ENCODE measurements at places on chromosomes 7 and 10. TPM values are rescaled to one million over a fixed set of nuclear protein-coding genes. Genes with fewer than 3 reads are reported as not detected.

Gene NKX2-3
- total RNA-seq = not detected

Gene AMPH
- 0.22 TPM for total RNA-seq

Gene NPM3
- 55.8 TPM for total RNA-seq

Gene SFTPA1
- total RNA-seq = not detected

Gene TAF5
- total RNA-seq = 7.7 TPM

Gene AOAH
- not detected for total RNA-seq

Gene FMC1
- total RNA-seq = 9.6 TPM

Gene VAX1
- total RNA-seq = not detected

Gene GIMAP1
- total RNA-seq = not detected

Gene CHAT
- not detected for total RNA-seq

Gene LIPF
- not detected for total RNA-seq

Gene SMURF1
- total RNA-seq = 28.4 TPM

Gene IFIT1B
- total RNA-seq = not detected

Gene ABCC2
- total RNA-seq = 1.0 TPM

Gene NPS
- total RNA-seq = not detected

Gene OPALIN
- total RNA-seq = not detected

Gene RARRES2
- 35.2 TPM for total RNA-seq

Gene BEND7
- 1.0 TPM for total RNA-seq

Gene TRPV6
- total RNA-seq = not detected

Gene CCDC3
- total RNA-seq = under 0.01 TPM

Gene HYAL4
- 1.3 TPM for total RNA-seq

Gene OGDHL
- 0.14 TPM for total RNA-seq

Gene FIS1
- 97.4 TPM for total RNA-seq

Gene ARHGEF35
- total RNA-seq = 1.1 TPM

Gene SEM1
- total RNA-seq = 35.2 TPM

Gene GIMAP4
- total RNA-seq = 0.14 TPM

Gene SFR1
- total RNA-seq = 15.3 TPM

Gene UMAD1
- total RNA-seq = 13.5 TPM

Gene PALD1
- total RNA-seq = under 0.01 TPM

All from placental pericyte (primary cell).